ENCODE measurements at places on chromosomes 6 and 20. TPM values are rescaled to one million over a fixed set of nuclear protein-coding genes. Genes with fewer than 3 reads are reported as not detected.

DNA sequence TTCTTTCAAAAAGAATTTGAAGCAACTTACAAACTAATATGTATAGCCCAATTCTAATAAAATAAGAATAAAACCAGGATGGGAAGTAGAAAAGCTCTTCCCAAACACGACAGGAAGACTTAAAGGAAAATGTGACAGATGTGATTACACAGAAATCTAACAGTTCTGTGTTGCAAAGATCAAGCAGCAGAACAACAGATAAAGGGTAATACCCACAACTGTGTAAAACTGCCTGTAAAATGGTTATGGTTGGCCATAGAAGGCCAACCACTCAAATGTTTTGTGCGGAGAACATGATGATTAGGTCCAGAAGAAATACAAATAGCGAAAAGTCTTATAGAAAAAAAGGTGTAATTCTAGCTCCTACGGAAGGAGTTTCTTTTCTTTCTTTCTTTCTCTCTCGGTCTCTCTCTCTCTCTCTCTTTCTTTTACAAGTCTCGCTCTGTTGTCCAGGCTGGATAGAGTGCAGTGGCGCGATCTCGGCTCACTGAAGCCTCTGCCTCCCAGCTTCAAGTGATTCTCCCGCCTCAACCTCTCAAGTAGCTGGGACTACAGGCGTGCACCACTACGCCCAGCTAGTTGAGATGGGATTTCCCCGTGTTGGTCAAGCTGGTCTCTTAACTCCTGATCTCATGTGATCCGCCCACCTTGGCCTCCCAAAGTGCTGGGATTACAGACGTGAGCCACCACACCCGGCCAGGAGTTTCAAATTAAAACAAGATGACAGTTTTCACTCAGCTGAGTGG lies 128.5 kb downstream of the QRSL1 start:
- no peak for DNase-seq

DNA sequence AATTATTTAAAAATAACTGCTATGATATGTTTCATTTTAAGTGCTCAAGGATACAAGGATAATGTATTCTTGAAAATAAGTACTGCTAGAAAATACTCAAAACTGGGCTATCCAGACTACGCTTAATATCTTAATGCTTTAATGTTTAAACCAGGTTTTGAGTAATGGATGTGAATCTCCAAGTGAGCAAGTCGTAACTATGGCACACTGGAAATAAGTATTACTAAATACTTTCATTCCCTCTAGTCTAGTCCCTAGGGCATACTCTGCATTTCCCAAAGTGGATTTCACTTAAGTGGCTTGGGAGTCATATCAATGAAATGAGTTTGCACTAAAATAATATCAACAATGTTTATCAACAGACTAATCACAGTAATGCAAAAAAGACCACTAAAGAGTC lies 48.1 kb downstream of the HMGCLL1 start:
- no peak for DNase-seq

DNA sequence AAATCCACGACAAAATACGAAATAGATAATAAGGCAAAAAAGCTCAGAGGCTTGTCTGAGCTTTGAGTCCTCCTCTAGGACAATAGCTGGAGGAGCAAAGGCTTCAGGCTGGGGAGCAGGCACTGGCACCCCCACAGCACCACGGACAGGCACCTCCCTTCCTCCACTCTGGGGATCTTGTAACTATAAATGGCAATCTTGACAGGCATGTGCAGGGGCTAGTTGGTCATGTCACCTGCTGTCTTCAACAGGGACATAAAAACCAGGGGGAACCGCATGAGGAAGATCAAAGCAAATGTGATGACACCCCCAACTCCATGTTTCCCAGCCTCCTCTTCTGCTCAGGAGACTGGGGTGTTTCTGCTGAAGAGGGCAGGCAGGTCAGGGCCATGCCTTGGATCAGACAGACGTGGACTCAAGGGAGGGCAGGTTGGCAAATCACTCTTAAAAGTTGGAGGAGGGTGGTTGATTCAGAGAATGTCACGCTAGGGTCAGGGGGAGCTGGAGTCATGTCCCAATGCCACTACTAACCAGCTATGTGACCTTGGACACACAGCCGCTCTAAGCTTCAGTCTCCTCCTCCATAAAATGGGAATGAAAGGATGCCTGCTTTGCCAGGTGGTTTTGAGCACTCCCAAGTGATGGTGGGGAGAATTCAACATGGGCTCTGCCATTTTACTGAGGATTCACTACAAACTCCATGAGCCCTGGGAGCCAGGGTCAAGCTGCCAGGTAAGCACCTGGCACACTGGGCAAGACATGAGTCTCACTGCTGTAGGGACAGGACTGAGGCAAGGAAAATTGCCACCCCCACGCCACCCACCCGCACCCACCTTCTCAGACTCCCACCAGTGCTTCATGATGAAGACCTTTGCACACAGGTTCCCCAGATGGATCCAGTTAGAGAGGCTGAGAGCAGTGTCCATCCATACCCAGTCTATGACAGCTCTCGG lies 48.0 kb downstream of the NPEPL1 start:
- DNase-seq, result peak; percentile 35

GRCh38 chr6:158152659-158153058 lies 15.4 kb downstream of the SERAC1 start:
- no peak for DNase-seq

DNA sequence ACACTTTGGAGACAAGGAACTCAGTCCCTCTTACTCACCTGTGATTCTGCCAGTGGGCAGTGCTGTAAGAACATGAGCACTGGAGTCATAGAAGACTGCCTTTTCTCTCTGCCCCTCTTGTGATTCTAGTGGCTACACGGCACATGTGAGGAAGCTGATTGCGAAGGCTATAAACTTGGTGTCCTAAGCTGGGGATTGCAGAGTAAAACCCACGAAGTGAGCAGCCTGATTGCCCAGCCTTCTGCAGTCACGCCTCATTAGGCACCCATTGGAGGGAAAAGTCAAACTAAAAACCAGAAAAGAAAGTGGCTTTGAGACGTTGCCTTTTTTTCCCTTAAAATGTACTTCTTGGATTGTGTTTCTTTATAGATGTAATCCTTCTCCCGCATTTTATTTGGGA lies 748.4 kb upstream of the CHD6 start:
- DNase-seq, result no peak

- no peak for DNase-seq
These were observed 48.1 kb upstream of the MDGA1 start for GRCh38 chr6:37745748-37746147.

DNA sequence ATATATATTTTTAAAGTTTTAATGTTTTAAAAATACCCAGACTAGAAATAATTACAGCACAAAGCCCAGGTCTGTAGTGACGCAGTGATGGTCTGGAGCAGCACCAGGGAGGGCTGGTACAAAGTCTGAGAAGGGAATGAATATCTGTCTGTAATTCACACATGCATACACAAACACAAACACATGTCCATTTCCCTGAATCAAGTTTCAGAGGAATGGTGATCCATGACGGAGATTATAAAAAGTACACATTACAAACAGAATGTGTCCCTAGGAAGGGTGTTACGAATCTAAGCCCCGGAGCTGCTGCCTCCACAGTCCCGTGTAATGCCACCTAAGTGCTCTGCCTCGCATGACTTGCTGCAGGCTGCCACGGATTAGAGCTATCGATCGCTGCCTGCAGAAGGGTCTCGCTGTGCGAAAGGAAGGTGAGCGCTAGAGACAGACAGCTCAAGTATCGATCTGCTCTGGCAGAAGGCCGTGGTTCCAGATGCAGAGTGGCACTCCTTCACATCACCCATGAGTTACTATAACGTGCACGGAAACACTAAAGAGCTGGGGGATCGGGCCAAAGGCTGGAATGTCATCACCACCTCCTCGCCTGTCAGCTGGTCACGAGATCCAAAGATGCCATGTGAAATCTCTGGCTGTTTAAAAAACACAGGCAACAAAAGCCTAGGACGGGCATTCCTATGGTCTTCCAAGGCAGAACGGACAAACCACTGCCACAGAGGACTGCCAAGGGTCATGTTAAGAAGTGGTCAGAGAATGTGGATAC lies 87.1 kb downstream of the INSM1 start:
- no peak for DNase-seq

DNA sequence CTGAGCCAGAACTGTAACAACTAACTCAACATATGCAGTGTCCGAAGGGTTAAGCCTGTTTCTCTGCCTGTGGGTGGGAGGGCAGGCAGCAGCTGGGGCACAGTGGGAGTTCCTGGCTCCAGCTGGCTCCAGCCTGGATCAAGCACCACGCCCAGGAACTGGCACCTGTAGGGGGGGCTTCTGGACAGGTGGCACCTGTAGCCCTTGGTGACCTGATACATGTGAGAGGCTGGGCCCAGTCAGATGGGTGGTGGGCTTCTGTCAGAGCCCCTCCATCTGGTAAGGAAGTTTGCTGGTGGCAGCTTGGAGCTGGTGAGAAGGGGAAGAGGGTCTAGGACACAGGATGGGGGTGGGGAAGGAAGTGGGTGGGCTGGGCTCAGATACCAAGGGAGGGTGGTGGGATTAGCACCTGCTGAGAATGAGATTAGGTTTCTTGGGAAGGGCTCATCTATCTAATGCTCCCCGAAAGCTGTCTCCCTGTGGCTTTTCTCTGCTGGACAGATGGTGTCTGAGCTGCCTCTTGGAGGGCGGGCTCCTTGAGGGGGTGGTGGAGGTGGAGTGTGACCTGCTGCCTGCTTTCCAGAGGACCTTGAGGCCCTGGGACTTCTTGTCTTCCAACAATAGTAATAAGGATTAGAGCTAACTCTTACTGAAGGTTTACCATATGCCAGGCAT lies 28.5 kb downstream of the BCL2L1 start:
- DNase-seq, result no peak

The SERPINB1 gene
- total RNA-seq, result 30.8 TPM

The ISM1 gene
- total RNA-seq, result 42.7 TPM

The VPS16 gene
- 33.1 TPM for total RNA-seq

The PRRT1 gene
- total RNA-seq, result 3.6 TPM

The BPIFB6 gene
- not detected for total RNA-seq
